ENCODE measurements at places on chromosomes 2 and 18. TPM values are rescaled to one million over a fixed set of nuclear protein-coding genes. Genes with fewer than 3 reads are reported as not detected.

The IFIH1 gene
- 28.7 TPM for total RNA-seq

The EGR4 gene
- total RNA-seq = 0.29 TPM

The NEMP2 gene
- 19.5 TPM for total RNA-seq

The GATA6 gene
- not detected for total RNA-seq

The DGKD gene
- total RNA-seq = 89.6 TPM

The PNKD gene
- total RNA-seq = 24.4 TPM

The RAB17 gene
- 0.69 TPM for total RNA-seq

The PTGR3 gene
- 20.0 TPM for total RNA-seq

The SERPINB11 gene
- total RNA-seq = not detected

The SLC11A1 gene
- 0.13 TPM for total RNA-seq

The LYG2 gene
- total RNA-seq = not detected

The CRYGD gene
- not detected for total RNA-seq

The IL1R2 gene
- total RNA-seq = 1.1 TPM

The ZFP36L2 gene
- 106 TPM for total RNA-seq

The FER1L5 gene
- total RNA-seq = not detected

The DHRS9 gene
- not detected for total RNA-seq

The FIGN gene
- total RNA-seq = not detected

The EFEMP1 gene
- total RNA-seq = not detected

The PREB gene
- 60.5 TPM for total RNA-seq

The NEU2 gene
- total RNA-seq = not detected

The RESP18 gene
- not detected for total RNA-seq

The WIPF1 gene
- 365 TPM for total RNA-seq

The SEMA4F gene
- 3.1 TPM for total RNA-seq

The SLC23A3 gene
- 1.1 TPM for total RNA-seq

The GYPC gene
- 172 TPM for total RNA-seq

The CLIP4 gene
- 28.3 TPM for total RNA-seq

The CCDC148 gene
- total RNA-seq = not detected

The COL4A4 gene
- not detected for total RNA-seq

The FOXD4L1 gene
- not detected for total RNA-seq

The UXS1 gene
- 47.4 TPM for total RNA-seq

The TEX51 gene
- not detected for total RNA-seq

The STPG4 gene
- total RNA-seq = not detected

The AKAIN1 gene
- total RNA-seq = not detected

The WDR75 gene
- 90.5 TPM for total RNA-seq

The CAPG gene
- total RNA-seq = 19.3 TPM
